ENCODE measurements at places on chromosomes 5 and 9.

DNA sequence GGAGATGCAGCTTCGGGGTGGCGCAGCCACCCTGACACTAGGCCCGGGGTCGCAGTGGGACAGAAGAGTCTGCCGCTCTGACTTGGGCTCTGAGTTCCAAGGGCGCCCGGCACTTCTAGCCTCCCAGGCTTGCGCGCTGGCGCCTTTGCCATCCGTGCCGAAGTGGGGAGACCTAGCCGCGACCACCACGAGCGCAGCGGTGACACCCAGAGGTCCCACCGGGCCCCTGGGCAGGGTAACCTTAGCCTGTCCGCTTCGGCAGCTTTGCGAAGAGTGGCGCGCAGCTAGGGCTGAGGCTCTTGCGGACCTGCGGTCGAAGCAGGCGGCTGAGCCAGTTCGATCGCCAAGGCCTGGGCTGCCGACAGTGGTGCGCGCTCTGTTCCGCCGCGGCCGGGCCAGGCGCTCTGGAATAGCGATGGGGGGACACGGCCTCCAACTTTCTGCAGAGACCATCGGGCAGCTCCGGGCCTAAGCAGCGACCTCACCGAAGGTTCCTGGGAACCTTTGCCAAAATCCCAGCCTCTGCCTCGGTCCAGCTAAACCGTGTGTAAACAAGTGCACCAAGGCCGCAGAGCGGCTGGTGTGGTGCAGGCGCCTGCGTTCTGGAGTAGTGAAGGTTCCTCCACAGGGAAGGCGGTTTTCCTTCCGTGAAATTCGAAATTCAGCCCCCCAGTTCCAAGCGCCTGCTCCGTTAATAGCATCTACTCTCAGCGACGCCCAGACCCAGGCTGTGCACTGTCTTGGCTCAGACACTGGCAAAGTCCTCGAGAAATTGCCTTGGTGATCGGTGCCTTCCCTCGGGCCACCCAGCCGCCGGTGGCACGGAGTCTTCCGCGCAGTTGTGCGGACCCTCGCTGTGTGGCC lies 7.4 kb downstream of the TLX3 start:
- DNase-seq: no peak

DNA sequence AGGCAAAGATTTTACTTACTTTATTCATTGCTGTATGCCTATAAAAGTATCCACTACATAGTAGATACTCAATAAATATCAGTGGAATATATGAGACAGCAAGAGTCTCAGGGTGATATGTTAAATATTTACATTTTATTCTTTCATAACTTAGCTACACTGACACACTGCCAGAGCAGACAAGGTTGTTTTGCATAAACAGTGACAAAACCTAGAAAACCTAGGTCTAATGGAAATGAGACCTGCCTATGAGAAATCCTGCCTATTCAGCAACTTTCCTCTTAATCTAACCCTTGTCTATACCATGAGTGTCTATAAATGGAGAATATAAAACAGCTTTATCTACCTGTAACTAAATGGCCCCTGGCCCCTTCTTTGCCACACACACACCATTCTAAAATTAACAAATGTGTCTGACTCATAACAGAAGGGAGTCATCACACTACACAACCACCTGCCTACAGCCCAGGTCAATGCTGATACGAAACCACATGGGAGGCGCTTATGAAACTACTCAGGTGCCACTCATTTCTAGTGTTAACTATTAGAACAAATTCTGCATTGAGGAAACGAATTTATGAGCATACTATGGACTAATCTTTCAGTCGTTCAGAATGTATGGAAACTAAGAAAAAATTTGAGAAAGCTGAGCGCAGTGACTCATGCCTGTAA lies 60.3 kb downstream of the UBAP2 start:
- DNase-seq: no peak

DNA sequence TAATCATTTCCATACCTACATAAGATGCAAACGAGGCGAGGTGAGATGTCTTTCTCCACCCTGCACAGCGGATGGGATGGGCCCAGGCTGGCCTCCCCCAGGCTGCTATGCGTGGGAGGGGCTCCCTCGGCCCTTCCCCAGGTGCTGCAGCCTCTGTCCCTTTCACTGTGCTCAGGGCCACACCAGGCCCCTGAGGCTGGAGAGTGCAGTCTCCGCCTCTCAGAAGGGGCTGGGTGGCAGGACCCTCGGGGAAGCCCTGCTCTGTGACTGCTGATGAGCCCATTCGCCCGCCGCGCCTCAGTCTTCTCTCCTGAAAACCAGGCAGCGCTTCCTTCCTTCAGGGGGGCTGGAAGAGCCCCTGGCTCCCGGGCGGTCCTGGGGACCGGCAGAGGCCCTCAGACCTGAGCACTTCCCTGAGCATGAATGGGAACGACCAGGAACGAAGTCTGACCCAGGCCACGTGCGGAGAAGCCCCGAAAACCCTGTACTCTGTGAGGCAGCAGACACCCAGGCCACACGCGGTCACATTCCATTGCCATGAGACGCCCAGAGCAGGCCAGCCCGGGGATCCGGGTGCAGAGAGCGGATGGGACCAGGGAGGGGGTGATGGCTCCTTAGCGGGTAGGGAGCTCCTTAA lies 21.9 kb upstream of the NOTCH1 start:
- DNase-seq: no peak

GRCh38 chr5:178817506-178817905 lies 42.2 kb upstream of the ZNF354B start:
- no peak for DNase-seq

DNA sequence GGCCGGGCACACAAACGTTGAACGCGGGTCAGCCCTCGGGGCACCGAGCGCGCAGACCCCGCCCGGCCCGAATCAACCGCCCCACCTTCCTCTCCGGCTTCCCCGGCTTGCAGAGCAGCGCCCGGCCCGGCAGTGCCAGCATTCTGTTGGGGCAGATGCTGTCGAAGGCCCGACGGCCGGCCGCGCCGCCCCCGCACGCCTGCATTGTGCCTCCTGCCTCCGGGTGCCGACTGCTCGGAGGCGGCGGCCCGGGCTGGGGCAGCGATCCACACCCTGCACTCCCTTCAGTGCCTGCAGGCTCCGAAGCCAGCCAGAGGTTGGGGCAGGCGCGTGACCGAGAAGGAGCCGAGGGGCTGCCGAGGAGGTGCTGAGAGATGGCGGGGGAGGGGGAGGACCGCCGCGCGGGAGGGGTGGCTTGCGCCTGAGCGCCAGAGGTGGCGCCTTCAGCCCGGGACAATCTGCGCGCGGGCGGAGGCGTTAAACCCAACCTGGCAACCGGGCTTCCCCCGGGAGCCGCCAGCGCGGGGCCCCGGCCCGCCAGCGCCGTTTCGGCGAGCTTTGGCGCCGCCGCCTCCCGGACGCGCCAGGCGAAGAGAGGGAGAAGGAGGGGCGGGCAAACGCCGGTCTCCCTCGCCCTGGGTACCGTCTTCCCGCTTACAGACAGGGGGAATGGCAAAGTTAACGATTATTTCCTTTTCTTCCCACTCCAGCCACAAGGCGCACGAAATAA lies at the start of gene MCIDAS:
TSS of gene MCIDAS (minus strand) at position 382 of the 730 bp plus-strand sequence. CDS start at position 205, 177 bp downstream.
- peak; percentile 56 for DNase-seq

GRCh38 chr5:79831381-79832309 lies 142.0 kb downstream of the CMYA5 start:
- DNase-seq: no peak

DNA sequence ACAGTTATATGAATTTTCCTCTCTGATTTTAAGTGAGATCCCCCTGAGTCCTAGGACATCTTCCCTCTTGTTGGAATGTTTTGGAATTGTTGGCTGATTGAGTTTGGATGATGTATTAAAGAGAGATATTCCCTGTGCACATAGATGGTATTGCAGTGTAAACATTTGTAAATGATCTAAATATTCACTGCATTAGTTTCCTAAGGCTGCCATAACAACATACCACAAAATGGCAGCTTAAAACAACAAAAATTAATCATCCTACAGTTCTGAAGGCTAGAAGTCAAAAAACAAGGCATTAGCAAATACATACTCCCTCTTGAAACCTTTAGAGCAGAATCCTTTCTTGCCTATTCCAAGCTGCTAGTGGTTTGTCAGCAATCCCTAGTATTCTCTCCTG lies 38.0 kb upstream of the MROH2B start:
- no peak for DNase-seq

GRCh38 chr9:73239570-73240265 lies 88.1 kb downstream of the ANXA1 start:
- no peak for DNase-seq

GRCh38 chr9:132040246-132040645 lies 39.4 kb downstream of the MED27 start:
- no peak for DNase-seq

DNA sequence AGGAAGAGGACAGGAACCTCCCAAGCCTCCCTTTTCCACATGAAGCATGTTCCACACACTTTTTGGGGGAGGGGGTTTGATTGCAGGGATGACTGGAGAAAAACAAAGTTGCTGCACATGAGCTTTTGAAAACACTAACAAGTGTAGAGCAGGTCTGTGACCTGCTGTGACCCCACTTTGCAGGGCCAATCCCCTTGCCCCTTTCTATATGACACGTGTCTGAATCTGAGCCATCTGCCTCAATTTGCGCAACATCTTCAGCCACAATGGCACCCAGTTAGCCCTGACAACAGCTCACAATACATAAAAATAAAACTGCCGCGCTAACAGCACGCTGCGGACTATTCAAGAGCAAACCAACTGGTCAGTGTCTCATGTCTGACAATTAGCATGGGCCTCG lies 227.8 kb upstream of the TBCA start:
- no peak for DNase-seq

DNA sequence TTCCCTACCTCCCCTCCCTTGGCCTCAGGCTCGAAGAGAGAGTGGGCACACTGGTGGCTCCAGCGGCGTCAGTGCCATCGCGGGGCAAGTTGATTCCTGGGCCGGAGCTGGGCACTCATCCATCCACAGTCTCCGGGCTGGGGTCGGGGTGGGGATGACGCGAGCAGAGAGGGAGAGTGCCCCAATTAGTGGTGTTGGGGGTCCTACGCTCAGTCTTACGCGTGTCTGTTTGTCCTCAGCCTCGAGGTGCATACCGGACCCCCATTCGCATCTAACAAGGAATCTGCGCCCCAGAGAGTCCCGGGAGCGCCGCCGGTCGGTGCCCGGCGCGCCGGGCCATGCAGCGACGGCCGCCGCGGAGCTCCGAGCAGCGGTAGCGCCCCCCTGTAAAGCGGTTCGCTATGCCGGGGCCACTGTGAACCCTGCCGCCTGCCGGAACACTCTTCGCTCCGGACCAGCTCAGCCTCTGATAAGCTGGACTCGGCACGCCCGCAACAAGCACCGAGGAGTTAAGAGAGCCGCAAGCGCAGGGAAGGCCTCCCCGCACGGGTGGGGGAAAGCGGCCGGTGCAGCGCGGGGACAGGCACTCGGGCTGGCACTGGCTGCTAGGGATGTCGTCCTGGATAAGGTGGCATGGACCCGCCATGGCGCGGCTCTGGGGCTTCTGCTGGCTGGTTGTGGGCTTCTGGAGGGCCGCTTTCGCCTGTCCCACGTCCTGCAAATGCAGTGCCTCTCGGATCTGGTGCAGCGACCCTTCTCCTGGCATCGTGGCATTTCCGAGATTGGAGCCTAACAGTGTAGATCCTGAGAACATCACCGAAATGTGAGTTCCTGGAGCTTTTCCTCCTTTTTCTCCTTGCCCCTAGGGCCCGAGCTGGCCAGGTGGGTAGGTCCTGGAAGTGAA lies 861 bp downstream of the NTRK2 start:
- no peak for DNase-seq

DNA sequence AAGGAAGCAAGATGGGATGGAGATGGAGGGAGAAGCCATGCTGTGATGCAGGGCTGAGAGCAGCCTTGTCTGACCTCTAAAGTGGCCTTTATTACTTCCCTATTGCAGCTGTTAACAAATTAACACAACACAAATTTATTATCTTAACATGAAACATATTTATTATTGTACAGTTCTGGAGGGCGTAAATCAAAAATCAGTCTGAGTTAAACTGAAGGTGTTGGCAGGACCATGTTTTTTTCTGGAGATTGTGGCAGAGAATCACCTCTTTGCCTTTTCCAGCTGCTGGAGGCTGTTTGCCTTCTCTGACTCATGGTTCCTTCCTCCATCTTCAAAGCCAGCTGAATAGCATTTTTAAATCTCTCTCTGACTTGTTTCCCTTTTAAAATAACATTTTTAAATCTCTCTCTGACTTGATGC lies 7.2 kb upstream of the MCC start:
- no peak for DNase-seq

GRCh38 chr5:3006961-3007551 lies 255.6 kb upstream of the IRX2 start:
- DNase-seq: no peak

DNA sequence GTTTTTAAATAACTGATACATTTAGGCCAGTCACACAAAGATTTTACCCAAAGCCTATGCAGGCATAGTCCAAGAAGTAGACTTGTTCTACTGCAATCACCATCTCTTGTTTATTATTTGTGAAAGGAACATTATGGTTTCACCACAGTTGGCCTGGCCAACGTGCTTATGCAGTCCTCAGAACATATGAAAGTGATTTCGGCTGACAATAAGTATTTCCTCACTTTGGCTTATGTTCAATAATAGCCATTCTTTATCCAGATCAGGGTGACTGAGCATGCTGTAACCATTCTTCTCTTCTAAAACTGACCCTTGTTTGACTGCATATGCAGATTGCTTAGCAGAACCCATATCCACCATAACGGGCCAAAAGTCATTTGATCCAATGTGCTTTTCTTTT lies 76.6 kb upstream of the CCDC152 start:
- no peak for DNase-seq

DNA sequence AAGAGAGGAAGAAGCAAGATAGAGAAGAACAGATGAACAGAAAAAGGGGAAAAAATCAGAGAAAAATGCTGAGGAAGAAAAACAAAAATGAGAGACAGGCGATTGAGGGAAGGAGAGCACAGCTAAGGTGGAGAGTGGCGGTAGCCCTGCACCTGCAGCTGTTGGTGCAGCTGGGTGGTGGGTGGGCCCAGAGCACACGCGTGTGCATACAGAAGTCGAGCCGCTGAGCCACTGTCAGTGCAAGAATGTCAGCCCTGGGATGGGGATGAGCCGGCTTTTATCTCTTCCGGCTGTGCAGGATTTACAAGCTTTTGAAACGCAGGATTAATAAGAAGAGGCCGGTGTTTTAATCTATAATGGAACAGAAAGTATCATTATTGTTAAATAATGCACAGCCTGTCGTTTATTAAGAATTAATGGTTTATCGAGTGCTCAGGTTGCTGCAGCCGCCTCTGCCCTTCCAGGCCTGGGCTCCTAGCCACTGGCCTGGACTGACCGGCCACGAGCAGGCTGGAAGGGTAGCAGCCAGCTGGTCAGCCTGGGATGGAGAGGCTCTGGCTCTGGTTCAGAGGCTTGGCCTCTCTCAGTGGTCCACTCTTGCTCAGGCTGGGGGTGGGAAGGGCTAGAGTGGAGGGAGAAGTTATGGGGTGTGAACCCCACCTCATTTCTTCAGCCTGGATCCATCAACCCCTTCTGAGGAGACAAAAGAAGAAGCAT lies 68.7 kb downstream of the PCDH1 start:
- no peak for DNase-seq

DNA sequence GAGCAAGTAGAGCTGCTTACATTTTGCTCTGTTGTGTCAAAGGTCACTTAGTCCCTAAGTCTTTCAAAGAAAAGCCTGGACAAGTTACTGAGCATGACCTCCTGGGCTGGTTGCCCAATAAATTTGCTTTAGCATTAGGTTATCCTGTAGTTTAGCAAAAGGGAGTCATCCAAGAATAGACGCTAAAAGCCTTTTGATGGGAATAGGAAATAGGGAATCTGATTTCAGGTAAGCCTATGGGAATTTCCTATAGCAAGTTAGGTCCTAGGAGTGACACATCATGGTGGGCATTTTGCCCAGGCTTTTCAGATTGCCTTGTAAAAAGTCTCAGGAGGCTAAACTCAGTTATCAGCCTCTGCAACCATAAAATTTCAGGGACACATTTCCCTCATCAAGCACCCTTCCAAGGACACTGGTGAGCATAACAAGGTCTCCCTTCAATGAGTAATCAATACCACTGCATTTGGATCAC lies 67.6 kb upstream of the RANBP3L start:
- no peak for DNase-seq
